Heart right ventricle (tissue), 16 donors: ENCODE measurements at places on chromosomes 3 and 15. TPM values are rescaled to one million over a fixed set of nuclear protein-coding genes. Genes with fewer than 3 reads are reported as not detected.

P2RY1 gene
- total RNA-seq = 4.3 TPM

PP2D1 gene
- not detected for total RNA-seq

NR2E3 gene
- 0.15 TPM for total RNA-seq

- DNase-seq = no peak
- H3K27me3 ChIP-seq = no peaks in the 10 kb centered on the region
- no peak overlapping the region for H3K4me3 ChIP-seq
- H3K36me3 ChIP-seq = no peaks in the 10 kb centered on the region
- H3K27ac ChIP-seq = peak overlapping the region; percentile 4
- H3K4me1 ChIP-seq = peaks cover 16% of the 10 kb centered on the region
Measured at GRCh38 chr15:31024330-31024729, 32.9 kb upstream of the MTMR10 start.

DNA sequence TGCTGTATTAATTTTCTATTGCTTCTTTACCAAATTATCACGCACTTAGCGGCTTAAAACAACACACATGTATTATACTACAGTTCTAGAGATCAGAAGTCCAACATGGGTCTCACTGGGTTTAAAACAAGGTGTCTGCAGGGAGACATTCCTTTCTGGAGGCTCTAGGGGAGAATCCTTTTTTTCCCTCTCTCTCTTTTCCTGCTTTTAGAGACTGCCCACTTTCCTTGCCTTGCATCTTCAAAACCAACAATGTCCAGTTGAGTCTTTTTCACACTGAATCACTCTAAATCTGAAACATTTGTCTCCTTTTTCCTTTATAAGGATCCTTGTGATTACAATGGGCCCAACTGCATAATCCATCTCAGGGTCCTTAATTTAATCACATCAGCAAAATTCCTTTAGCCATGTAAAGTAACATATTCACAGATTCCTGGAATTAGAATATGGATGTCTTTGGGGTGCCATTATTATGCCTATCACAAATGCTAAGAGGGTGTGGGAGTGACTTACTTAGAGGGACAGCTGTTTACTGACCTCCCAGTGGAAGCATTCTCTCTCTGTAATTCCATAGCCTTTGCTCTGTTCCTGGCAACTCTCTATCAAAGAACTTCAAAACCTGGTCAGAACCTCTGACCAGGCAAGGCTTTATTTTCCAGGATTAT, 21.8 kb downstream of the CD200 start:
- DNase-seq = no peak
- no peak overlapping the region for H3K4me3 ChIP-seq
- H3K27ac ChIP-seq = no peak overlapping the region
- no peaks in the 10 kb centered on the region for H3K36me3 ChIP-seq
- no peaks in the 10 kb centered on the region for H3K27me3 ChIP-seq
- peaks cover 34% of the 10 kb centered on the region for H3K4me1 ChIP-seq

- no peaks in the 10 kb centered on the region for H3K27me3 ChIP-seq
- no peak overlapping the region for H3K27ac ChIP-seq
- peak; percentile 20 for DNase-seq
- no peaks in the 10 kb centered on the region for H3K4me1 ChIP-seq
- H3K4me3 ChIP-seq = no peak overlapping the region
Measured at GRCh38 chr3:197151580-197151979, 122.0 kb upstream of the MELTF start.

- no peaks in the 10 kb centered on the region for H3K36me3 ChIP-seq
- no peaks in the 10 kb centered on the region for H3K27me3 ChIP-seq
- DNase-seq = no peak
- no peak overlapping the region for H3K4me3 ChIP-seq
- H3K27ac ChIP-seq = no peak overlapping the region
- H3K4me1 ChIP-seq = peaks cover 60% of the 10 kb centered on the region
Measured at GRCh38 chr3:141484701-141485287, 2.0 kb upstream of the RASA2 start.

- H3K4me3 ChIP-seq = no peak overlapping the region
- no peak for DNase-seq
- H3K27me3 ChIP-seq = no peaks in the 10 kb centered on the region
- peaks cover 3% of the 10 kb centered on the region for H3K4me1 ChIP-seq
- no peak overlapping the region for H3K27ac ChIP-seq
- peaks cover 41% of the 10 kb centered on the region for H3K36me3 ChIP-seq
Measured at GRCh38 chr15:44720460-44721176, 9.3 kb downstream of the B2M start.

DNA sequence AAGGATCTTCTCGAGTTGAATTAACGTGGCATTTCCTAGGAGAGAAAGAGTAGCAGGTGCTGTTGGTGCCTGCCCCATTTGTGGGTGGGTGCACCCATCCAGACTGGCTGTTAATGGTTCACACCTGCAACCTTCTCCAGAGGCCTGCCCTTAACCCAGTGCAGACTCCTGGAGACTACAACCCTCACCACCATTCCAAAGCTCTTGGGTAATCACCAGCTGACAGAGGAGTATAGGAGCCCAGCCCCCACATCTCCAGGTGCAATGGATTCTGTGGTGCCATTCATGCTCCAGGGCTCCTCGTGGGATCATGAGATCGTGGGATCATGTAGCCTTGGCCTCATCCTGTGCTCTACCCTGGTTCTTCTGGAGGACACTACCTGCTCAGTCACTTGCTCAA, 60.2 kb downstream of the SEMA5B start:
- no peak overlapping the region for H3K4me3 ChIP-seq
- H3K36me3 ChIP-seq = no peaks in the 10 kb centered on the region
- no peaks in the 10 kb centered on the region for H3K27me3 ChIP-seq
- peaks cover 28% of the 10 kb centered on the region for H3K4me1 ChIP-seq

DNA sequence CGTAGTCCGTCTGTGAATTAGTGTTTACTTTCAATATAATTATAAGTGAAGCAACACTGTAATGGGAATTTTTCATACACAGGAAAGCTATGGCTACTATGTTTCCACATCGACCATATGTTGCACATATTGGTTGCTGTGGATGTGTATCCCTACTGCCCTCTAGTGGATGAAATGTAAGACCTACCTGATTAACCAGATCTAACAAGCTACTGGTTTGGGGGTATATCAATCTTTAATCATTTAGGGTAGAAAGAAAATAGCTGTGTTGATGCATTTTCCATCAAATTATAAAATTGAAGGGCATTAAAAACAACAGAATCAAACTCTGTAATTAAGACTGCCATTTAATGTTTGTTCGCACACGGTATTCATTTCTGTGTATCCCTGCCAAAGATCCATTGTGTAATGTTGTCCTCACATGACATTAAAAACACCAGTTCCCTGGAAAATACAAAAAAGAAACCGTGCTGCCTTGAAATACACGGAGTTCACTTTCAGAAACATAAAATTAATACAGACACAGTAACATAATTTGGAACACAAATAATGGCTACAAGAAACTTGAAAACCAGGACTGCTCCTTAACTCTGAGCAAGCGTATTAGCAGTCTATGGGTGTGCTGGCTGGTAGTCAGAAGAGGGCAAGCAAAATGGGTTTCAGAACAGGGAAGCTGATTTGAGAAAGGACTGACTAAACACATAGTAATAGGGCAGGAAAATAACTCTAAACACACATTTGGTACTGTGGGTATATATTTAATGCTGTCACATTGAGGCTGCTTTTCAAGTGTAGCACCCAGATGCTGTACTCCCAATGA, 125.1 kb downstream of the TIGIT start:
- H3K27ac ChIP-seq = peak overlapping the region; percentile 72
- no peaks in the 10 kb centered on the region for H3K36me3 ChIP-seq
- DNase-seq = no peak

- H3K4me3 ChIP-seq = no peak overlapping the region
- no peak for DNase-seq
- no peaks in the 10 kb centered on the region for H3K36me3 ChIP-seq
- no peaks in the 10 kb centered on the region for H3K27me3 ChIP-seq
- H3K27ac ChIP-seq = no peak overlapping the region
- no peaks in the 10 kb centered on the region for H3K4me1 ChIP-seq
Measured at GRCh38 chr3:9168241-9168741, 81.2 kb downstream of the SRGAP3 start.

DNA sequence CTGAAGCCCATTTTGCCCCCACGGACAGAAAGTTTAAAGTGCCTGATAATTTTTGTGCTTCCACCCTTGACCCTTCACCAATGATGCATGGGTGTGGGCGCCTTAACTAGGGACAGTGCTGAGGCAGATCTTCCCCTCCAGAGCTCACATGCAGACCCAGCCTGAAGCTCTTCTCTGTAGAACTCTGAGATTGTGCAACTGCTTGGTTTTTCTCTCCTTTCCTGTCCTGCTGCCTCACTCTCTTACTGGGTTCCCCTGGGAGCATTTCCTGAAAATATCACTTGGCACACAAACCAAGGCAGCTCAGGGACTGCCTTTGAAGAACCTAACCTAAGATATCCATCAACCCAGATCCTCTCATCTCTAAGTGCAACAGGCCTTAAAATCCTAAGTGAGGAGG, 220.3 kb upstream of the STT3B start:
- no peaks in the 10 kb centered on the region for H3K36me3 ChIP-seq
- H3K4me1 ChIP-seq = no peaks in the 10 kb centered on the region
- H3K4me3 ChIP-seq = no peak overlapping the region

DNA sequence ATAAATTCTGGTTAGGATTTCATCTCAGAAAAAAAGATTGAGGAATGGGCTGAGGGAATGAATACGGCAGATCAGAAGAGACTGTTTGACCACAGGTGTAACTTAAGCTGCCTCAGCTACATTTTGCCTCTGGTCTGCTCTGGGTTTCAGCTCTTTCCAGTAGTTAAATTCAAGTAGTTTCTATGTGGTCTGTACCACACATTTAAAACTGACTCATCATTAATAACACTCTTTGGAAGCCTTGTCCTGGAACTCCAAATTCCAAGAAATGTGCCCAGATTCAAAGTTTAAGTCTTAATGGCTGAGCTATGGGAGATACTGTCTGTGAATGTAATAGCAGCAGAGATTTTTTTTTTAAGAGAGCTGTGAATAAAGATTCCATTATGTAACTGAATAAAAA, 133.1 kb upstream of the IGSF10 start:
- no peaks in the 10 kb centered on the region for H3K36me3 ChIP-seq
- H3K4me1 ChIP-seq = no peaks in the 10 kb centered on the region
- H3K4me3 ChIP-seq = no peak overlapping the region
- H3K27me3 ChIP-seq = no peaks in the 10 kb centered on the region

- H3K27me3 ChIP-seq = no peaks in the 10 kb centered on the region
- no peaks in the 10 kb centered on the region for H3K4me1 ChIP-seq
- DNase-seq = no peak
- no peak overlapping the region for H3K4me3 ChIP-seq
Measured at GRCh38 chr15:59963925-59964324, 40.2 kb upstream of the FOXB1 start.

DNA sequence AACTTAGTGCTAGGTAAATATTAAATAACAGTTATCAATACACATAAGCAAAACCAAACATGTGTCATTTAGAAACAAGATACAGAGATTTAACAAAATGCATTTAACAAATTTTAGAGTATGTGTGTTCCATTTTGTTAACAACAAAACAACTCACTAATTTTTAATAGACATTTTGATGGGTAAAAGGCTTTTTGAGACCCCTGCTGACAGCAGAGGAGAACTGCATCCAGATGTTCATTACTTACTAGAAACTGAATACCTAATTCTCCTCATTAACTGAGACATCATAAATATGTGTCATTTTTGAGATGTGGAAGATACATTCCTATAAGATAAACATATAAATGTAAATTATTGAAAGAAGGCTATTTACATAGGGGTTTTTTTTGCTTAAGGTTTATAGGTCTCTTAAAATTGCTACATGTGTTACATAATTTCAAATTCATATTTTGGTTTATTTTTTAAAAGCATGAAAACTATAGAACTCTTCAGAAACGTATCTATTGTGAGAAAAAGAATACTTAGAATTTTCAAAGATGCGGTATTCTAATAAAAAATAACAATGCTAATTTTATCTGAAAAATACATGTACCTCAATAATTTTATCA, 1009.8 kb downstream of the TUSC7 start:
- no peaks in the 10 kb centered on the region for H3K36me3 ChIP-seq
- H3K27me3 ChIP-seq = no peaks in the 10 kb centered on the region
- no peak overlapping the region for H3K27ac ChIP-seq
- DNase-seq = no peak
- H3K4me1 ChIP-seq = no peaks in the 10 kb centered on the region

GRCh38 chr3:100650651-100651619, 41.5 kb downstream of the ADGRG7 start:
- no peak overlapping the region for H3K4me3 ChIP-seq
- no peak for DNase-seq
- no peaks in the 10 kb centered on the region for H3K36me3 ChIP-seq
